Renal pelvis (tissue), 12 donors: ENCODE measurements at places on chromosomes 11 and 22. TPM values are rescaled to one million over a fixed set of nuclear protein-coding genes. Genes with fewer than 3 reads are reported as not detected.

The ZNF214 gene
- 12.6 TPM for polyA plus RNA-seq

The CCDC86 gene
- polyA plus RNA-seq: 23.5 TPM

The SLC25A22 gene
- polyA plus RNA-seq: 16.0 TPM

The LRP4 gene
- 28.3 TPM for polyA plus RNA-seq

The KIF18A gene
- polyA plus RNA-seq: 11.0 TPM

The RHOD gene
- polyA plus RNA-seq: 10.5 TPM

The LMF2 gene
- polyA plus RNA-seq: 61.5 TPM

The OR4A47 gene
- polyA plus RNA-seq: not detected

The GTSE1 gene
- 22.9 TPM for polyA plus RNA-seq

The CHRNA10 gene
- 1.7 TPM for polyA plus RNA-seq

The ARFGAP3 gene
- polyA plus RNA-seq: 48.4 TPM

The ANO9 gene
- polyA plus RNA-seq: 17.4 TPM

The APOL3 gene
- polyA plus RNA-seq: 13.1 TPM

The LUZP2 gene
- polyA plus RNA-seq: 2.2 TPM

The OR2AG2 gene
- not detected for polyA plus RNA-seq

The SNX32 gene
- 2.1 TPM for polyA plus RNA-seq

The ALKBH3 gene
- polyA plus RNA-seq: 32.5 TPM

The CLCF1 gene
- 8.0 TPM for polyA plus RNA-seq

The TRIM49B gene
- not detected for polyA plus RNA-seq

The ARHGAP32 gene
- 20.5 TPM for polyA plus RNA-seq

The BCO2 gene
- polyA plus RNA-seq: 5.4 TPM

The OR56A5 gene
- polyA plus RNA-seq: not detected

The OR52A1 gene
- polyA plus RNA-seq: 0.01 TPM

The OVOL1 gene
- 17.1 TPM for polyA plus RNA-seq
